ENCODE measurements at places on chromosomes 6 and 20. TPM values are rescaled to one million over a fixed set of nuclear protein-coding genes. Genes with fewer than 3 reads are reported as not detected.

GRCh38 chr20:17972121-17972520 is 3.3 kb downstream of the MGME1 start:
- DNase-seq, result no peak

Gene COL12A1
- 0.06 TPM for total RNA-seq

Gene BCKDHB
- 15.2 TPM for total RNA-seq

DNA sequence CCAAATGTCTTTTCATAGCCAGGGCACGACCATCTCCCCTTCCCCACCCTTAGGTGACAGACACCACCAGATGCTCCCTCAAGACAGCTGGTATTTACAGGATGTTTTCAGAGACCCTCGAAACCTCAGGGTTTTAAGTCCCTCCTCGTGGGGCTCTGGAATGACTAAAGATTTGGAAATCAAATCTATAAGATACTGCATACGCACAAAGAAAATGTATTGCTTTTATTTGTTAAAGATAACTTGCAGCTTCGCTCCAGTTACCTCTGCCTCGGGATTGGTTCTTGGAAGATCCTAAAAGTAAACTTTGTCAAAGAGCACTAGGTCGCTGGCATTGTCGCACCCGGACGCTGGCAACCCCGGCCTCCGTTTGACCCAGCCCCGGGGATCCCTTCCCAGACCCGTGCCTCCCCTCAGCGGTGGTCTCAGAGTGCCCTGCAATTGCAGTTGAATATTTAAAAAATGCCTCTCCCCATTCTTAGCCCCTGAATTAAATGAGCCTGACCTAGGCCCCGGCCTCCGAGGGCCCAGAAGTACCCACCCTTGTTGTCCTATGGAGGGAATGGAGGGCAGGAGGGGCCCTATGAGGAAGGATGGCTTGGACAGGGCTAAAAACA is 7.1 kb downstream of the PAX1 start:
- DNase-seq, result no peak

GRCh38 chr6:89299466-89299850 is 15.6 kb downstream of the GABRR2 start:
- DNase-seq, result no peak
